ENCODE measurements at places on chromosomes 2 and 18.

DNA sequence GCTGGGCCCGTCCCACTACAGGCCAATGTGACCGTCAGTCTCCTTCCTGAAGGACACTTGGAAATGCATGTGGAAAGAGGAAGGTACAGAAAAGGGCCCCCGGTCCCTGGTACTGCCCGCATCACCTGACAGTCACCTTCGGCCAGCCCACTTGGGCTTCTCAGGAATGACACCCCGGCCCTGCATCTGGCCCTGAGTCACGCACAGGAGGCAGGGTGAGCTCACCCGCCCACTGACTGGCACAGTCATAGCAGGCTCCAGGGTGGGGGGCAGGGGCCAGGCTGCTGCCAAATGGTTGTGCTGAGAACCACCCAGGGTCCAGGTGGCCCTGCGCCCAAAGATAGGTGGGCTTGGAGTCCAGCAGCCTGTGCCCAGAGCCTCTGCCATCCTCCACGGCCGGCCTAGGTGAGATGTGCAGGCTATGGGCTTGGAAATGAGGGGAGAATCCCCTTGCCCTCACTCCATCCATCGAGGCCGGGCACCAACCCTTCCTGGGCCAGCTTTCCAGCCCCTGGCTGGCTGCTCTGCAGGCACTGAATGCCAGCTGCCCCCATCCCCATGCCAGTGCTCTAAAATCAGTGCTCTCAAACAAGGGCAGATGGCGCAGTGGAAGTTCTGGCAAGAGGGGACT is 14.1 kb downstream of the EMX1 start:
- no peak for DNase-seq

DNA sequence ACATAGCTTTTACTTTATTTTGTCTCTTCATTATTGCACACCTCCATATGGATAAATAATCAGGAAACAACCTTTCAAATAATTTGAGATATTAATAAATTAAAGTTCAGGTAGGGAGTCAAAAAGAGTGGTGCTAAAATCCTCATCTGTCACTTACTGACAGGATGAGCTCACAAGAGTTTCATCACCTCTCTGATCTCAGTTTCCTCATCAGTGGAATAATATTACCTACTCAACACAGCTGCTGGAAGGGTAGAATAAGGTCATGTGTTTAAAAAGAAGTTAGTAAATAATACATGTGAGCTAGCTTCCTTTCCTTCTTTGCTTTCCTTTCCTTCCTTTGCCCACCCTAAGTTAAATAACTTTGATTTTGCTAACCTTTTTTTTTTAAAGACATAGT is 61.9 kb downstream of the RDH14 start:
- DNase-seq = no peak

DNA sequence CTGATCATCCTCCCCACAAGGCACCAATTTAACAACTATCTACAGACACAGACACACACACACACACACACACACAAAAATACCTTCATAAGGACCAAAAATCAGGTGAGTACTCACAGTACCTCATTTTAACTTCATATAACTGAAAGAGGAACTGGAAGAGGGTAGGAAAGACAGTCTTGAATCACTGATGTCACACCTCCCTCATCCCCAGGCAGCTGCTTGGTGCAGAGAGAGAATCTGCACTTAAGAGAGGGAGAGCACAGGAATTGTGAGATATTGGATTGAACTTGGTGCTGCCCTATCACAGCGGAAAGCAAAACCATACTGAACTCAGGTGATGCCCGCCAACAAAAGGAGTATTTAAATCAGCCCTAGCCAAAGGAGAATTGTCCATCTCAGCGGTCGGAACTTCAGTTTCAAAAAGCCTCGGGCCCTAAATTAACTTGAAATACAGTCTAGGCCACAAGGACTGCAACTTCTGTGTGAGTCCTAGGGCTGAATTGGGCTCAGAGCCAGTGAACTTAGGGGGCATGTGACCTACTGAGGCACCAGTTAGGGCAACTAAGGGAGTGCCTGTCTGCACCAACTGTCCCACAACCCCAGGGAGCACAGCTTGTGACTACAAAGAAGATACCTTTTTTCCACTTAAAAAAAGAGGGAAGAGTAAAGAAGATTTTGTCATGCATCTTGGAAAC is 211.1 kb downstream of the LRATD1 start:
- no peak for DNase-seq

- no peak for DNase-seq
These were observed 795 bp downstream of the ANKRD39 start for GRCh38 chr2:96856776-96857666.

GRCh38 chr2:232412986-232413385 is 6.3 kb downstream of the ALPG start:
- no peak for DNase-seq

DNA sequence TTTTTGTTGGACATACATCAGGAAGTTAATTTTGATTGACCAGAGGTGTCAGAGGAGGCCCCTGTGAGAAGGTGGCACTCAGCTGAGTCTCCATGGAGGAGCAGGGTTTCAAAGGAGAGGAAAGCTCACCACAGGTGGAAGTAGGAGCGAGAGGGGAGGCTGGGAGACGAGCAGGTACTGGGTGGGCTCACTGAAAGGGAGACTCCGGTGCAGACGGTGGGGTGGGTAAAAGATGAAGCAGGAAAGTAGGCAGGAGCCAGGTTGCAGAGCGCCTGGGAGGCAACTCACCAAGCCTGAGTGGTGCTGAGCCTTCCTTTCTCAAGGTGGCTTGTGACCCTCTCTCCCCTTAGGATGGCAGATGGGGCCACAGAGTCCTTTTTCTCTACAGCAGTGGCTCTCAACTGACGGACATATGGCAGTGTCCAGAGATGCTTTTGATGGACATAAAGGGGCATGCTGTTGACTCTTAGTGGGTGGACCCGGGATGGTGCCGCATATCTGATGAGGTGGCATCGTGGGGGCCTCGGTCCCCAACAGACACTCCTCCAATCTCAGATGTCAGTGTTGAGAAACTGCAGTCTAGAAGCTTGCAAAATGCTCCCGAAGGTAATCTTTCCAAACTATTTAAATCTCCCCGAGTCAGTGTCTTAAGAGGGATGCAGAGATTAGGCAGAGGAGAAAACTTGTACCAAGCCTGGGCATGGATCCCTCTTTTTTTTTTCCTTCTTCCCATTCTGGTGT is 64.0 kb downstream of the LPIN1 start:
- no peak for DNase-seq

DNA sequence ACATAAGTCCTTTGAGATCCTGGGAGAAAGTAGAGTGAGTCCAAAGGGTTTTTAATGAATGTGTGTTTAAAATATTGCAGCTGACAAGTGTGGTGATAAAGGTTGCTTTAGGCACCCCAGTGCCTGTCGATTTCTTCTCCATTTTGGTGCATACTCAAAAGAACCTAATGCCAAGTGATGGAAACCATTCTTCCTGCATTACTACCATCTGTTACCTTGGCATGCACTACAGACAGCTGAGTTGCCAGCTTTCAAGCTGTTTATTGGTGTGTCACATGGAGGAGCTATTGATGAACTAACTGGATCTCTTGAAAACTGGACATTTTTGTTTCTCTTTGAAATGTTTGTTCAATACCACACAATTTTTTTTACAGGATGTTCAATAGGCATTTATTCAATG is 350.0 kb downstream of the AKAIN1 start:
- no peak for DNase-seq

GRCh38 chr2:96470636-96471035 is 34.5 kb downstream of the NEURL3 start:
- DNase-seq = no peak

DNA sequence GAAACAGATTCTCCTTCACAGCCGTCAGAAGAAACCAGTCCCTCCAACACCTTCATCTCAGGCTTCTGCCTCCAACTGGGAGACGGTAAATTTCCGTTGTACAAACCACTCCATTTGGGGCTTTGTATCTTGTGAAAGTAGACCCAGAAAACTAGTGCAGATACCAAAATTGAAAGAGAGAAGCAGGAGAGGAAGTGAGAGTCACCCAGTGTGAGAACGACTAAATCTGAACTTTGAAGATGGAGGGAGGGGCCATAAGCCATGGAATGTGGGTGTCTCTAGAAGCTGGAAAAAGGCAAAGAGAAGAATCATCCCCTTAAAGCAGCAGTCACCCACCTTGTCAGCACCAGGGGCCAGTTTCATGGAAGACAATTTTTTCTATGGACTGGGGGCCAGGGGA is 88.3 kb upstream of the LRATD1 start:
- no peak for DNase-seq

GRCh38 chr2:771538-771937 is 94.3 kb upstream of the TMEM18 start:
- DNase-seq = no peak

DNA sequence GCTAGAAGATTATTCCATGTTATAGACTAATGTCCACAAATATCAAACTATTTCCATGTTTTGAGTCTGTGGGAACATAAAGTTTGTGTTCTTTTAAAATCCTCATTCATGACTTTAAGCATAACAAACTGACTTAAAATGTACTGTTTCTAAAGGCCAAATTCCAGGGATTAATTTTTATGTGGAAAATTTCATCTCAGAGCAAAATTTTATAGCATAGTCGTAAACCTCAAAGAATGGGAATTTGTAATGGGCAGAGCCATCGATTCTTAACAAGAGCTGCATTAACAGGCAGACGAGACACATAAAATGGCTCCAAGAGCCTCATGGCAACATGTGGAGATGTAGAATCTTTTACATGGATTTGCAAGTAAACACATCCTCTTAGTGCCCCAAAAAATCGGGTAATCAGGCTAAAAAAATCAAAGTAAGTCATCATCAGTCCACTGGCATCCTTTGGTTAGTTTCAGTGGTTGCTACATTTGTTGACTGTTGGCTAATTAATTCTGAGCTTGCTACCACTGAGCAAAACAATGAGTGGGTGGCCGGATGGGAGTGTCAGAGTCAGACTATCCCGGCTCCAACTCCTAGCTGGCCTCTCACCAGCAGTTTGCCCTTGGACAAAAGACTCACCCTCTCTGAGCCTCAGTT is 119.6 kb downstream of the FAM210A start:
- no peak for DNase-seq

GRCh38 chr2:42071791-42072190 is 24.0 kb downstream of the PKDCC start:
- no peak for DNase-seq

- no peak for DNase-seq
These were observed 98.2 kb downstream of the EIPR1 start for GRCh38 chr2:3279236-3279960.

GRCh38 chr18:59848002-59848401 is 51.8 kb upstream of the PMAIP1 start:
- DNase-seq = no peak

DNA sequence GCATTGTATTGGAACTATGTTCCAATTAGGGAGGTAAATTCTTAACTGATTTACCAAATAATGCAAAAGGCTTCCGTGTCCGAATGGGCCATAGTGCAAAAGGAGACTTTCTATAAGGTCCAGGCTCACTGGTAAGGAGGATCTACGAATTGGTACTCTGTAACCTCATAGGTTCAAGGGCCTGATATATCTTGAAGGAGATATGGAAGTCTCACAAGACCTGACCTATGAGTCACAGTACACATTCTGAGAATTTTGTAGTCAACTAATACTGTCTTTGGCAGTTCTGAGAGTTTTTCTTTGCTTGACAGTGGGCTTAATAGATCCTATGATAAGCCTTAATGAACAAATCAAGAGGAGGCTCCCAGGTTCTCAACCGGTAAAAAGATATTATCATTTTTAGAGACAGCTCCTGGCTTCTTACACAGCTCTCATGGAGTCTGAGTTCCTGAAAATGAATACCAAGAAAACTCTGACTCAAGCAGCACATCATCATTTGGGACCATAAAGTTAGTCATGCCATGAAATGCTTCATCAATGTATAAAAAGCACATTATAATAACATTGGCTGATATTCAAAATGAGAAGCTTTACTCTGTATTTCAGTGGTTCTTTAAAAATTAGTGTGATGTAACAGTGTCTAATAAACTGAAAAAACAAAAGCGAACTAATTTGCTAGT is 1275.2 kb upstream of the CRIM1 start:
- no peak for DNase-seq
